ENCODE measurements at places on chromosomes 7 and 10.

- DNase-seq: no peak
Measured at GRCh38 chr7:82818171-82818570, 344.5 kb downstream of the PCLO start.

- DNase-seq: no peak
Measured at GRCh38 chr7:142384493-142384922, 126.7 kb upstream of the PRSS58 start.

DNA sequence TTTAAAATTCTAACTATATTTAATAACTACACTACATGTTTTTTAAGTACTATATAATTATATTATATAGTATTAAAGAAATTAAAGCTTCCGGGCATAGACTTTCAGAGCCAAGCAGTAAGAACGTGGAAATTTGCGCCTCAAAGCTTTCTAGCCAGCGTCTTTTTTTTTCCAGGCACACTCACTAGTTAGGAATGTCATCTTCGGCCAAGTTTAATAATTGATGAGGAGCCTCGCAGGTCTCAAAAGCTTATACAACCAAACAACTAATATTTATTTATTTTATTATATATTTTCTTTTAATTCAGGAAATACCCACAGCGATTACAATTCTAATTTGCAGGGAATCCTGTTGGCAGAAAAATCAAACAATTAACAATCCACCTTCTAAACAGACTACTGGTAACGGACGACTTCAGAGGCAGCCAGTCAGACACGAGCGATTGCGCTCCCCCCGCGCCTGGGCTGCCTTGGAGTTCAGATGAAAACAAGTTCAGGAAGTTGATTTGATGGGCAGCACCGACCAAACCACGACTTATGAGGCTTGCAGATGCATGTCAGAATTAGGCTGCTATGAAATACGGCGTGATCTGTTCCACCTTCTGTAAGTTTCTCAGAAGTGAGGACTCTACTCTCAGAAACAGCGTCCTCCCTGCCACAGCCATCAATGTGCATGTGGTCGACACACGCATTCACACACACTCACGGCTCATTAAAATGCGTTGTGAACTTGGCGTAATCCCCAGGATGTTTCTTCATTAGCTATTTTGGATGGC lies 431.8 kb upstream of the MGMT start:
- no peak for DNase-seq

GRCh38 chr10:43648095-43648397 lies 635 bp downstream of the ZNF32 start:
- no peak for DNase-seq

GRCh38 chr7:20030915-20031362 lies 186.2 kb downstream of the MACC1 start:
- DNase-seq: no peak

- no peak for DNase-seq
Measured at GRCh38 chr7:28055161-28055544, 125.4 kb downstream of the JAZF1 start.

DNA sequence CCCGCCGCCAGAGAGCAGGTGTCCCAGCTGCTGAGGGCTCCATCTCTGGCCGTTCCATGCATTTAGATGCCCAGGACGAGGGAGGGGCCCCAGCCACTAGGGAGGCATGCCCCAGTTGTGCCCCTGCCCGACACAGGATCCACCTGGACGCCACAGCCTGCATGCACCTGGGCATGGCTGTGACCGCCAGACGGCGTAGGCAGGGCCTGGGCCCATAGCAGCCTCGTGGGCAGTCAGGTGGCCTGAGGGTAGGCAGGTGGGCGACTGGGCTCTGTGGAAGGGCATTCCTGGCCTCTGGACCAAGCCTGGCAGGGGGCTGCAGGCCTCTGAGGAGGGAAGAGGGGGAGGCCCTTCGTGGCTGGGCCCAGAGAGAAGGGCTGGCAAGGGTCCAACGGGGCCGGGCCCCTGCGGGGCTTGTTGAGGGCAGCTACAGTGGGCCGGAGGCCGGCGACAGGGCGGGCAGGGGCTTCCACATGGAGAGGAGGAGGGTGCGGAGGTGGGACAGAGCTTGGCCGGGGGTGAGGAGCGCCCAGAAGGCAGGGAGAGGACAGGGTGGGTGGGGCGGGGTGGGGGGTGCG lies 76.0 kb upstream of the NKX6-2 start:
- no peak for DNase-seq

- no peak for DNase-seq
Measured at GRCh38 chr10:7519351-7519750, 108.5 kb upstream of the SFMBT2 start.

GRCh38 chr7:26329520-26330255 lies 38.0 kb downstream of the SNX10 start:
- DNase-seq: no peak

GRCh38 chr10:43214956-43215561 lies 51.8 kb downstream of the RASGEF1A start:
- no peak for DNase-seq

DNA sequence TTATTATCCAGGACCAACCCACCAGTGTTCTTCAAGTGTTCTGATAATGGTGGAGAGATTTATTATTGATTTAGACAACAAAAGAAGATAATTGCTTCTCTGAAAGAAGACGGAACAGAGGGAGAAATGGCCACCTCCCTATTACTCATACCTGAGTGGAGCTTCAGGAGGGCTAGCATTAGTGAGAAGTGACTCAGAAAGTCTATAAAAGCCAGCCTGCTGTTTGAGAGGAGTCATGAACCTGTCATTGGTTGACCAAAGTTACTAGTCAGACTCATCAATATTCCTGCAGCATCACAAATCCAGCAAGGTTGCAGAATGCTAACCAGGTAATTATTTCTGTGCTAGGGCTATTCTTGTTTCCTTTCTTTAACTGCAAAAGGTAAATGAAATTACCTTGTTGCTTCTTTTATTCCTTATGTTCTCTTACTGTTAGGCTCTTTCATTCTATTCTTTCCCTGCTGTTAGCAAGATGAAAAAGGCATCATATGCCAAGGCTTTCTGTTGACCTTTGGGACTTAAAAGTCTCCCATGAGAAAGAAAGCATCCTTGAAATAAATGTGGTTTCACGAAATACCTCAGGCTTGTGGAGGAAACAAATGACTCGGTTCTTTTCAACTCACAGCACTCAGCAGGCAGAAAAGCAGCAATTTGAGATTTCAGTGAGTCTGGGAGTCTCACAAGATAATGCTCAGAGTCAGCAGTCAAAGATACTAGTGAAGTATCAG lies 256.4 kb upstream of the PHYHIPL start:
- DNase-seq: no peak

- no peak for DNase-seq
Measured at GRCh38 chr7:20438248-20438647, 107.5 kb downstream of the ITGB8 start.

DNA sequence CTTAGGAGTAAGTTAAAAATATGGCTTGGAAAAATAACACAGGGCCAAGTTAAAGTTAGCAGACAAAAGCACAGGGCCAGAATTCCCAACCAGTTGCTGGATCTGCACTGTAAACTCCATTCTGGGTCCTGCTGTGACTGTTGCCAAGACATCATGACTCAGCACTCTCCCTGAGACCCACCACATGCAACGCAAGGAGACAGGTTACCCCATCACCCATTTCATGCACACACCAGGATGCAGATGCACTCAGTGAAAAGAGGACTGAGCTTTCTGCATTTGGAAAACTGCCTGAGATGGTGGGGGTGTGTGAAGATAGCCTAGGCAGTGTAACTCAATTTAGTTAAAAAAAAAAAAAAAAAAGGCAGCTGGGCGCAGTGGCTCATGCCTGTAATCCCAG lies 97.6 kb upstream of the ZNF438 start:
- DNase-seq: no peak

GRCh38 chr7:22474645-22475044 lies 25.3 kb downstream of the STEAP1B start:
- no peak for DNase-seq

DNA sequence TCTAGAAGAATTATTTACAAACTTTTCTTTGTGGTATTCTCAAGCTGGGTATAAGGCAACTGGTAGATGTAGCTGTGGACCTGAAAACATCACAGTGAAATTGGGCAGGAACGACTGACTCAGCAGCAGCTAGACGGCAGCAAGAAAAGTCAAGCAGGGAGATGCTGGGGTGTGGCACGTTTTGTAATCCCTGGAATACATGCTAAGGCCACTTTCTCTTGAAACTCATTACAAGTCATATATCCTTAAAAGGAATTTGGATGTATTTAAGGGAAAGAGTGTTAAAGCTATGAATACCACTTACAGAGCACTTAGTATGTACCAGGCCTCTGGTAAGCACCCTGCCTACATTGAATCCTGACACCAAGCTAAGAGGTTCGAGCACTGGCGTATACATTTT lies 17.4 kb downstream of the BEND7 start:
- no peak for DNase-seq

DNA sequence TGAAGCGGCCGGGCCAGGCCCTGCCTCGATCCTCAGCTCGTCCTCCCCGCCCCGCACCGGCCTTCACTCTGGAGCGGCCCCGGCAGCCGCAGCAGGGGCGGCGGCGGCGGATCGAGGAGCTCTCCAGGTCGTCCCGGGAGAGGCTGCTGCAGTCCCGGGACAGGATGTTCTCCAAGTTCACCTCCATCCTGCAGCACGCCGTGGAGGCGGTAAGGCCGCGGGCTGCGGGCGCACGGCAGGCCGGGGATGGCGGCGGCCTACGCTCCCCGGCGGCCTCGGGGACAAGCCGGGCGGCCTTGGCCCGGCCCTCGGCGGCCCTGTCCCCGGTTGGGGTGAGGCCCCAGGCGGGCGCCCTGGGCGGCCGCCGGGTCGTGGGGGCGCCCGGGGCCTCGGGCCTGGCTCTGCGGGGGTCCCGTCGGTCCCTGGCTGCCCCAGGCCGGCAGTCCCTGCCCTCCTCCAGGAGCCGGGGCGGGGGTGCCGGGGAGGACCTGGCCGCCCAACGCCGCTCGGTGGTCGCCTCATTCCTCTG lies 399 bp downstream of the FHIP2A start:
- no peak for DNase-seq

GRCh38 chr10:10587744-10588393 lies 429.8 kb upstream of the CELF2 start:
- DNase-seq: no peak

DNA sequence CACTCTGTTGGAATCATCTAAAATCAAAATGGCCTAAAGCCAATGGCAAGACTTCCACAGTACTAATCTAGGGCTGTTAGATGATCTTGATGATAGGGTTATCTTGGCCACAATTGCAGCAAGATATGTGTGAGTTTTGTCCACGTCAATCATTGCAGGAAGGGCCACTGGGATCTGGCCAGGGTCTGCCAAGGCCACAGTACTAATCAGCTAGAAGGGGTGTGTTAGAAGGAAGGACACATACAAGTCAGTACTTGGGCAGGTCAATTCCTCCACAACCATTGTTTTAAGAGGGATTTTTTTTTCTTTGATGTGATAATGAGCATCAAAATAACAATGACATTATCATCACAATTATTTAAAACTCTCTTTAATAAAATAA lies 1.6 kb downstream of the LMOD2 start:
- no peak for DNase-seq

- DNase-seq: no peak
Measured at GRCh38 chr7:140160308-140160707, 16.5 kb downstream of the KDM7A start.

GRCh38 chr7:70645876-70646351 lies 486.0 kb upstream of the GALNT17 start:
- no peak for DNase-seq

GRCh38 chr7:90896458-90896857 lies 300.3 kb downstream of the CDK14 start:
- no peak for DNase-seq

DNA sequence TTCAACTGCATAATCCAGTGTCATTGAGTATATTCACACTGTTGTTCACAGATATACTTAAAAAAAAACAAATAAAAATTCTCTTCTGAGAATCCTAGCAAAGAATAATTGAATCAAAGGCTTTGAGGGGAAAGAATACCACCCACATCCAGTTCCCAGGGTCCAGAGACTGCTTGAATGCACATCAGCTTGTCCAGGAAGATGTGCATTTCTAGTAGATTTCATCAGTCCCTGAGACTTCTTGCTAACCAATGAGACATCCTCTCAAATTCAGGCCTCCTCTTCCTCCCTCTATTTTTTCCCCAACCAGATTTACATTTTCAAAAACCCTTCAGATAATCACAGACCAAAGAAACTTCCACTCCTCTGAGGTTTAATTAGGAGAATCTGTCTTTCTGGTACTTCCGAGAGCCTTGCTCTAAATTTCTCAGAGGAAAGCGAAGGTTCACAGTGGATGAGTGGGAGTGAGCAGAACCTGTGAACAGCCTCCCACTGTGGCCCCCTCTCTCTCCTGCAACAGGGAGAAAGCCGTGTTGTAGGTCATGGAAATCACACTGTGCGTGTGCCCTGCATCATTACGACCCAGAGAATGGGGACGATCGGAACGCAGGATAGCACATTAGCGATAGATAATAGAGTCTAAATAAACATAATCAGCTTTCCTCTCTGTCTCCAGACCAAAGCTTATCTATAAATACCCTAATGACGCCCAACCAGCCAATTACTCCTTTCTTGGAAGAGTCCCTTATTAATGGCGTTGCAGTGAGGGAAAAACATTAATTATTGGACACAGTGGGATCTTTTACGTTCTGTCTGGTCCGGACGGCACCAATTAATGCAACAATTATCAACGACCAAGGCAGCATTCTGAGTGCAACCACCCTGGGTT lies 212.5 kb downstream of the EMX2 start:
- no peak for DNase-seq

DNA sequence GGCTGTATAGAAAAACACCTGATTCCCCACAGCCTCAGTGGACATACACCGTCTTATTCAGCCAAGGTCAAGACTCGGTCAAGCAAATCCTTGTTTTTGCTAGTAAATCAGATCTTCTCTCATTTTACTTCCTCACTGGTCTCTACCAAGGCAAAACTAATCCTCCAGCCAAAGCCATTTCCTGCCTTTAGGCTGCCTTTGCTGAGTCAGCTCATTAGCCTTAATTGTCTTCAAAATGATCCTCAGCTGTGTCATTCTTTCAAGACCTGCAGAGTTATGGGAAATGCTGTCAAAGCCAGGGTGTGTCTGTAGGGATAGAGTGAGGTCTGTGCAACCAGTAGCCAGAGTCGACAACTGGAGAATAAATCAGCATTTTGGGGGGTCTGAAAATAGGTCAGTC lies 107.2 kb upstream of the FAM180A start:
- no peak for DNase-seq

GRCh38 chr10:133219782-133220181 lies 10.2 kb upstream of the UTF1 start:
- no peak for DNase-seq

DNA sequence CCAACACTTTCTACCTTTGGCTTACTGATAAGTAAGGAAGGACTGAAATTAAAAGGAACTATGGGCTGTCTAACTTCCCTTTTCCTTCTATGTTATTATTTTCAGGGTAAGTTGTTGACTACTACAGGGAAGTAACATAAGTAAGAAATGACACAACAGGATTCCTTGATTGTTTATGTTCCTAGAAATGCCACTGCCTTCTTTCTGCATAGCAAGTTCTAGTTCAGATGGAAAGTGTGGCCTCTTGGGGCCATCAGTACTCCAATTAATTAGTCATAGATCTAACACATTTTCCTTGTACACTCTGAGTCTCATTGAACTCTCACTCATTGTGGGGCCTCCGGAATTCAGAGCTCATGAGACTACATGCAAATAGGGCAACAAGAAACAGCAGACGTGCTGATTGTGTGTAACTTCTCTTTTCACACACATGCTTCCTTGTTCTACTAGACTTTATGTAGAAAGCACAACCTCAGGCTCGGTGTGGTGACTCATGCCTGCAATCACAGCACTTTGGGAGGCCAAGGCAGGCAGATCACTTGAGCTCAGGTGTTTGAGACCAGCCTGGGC lies 35.3 kb upstream of the HIBADH start:
- DNase-seq: no peak
